DND-41 (cell line): ENCODE measurements at places on chromosomes 4 and X.
A peak's percentile ranks its signal among the peaks of the same experiment; 100 is the strongest.

DNA sequence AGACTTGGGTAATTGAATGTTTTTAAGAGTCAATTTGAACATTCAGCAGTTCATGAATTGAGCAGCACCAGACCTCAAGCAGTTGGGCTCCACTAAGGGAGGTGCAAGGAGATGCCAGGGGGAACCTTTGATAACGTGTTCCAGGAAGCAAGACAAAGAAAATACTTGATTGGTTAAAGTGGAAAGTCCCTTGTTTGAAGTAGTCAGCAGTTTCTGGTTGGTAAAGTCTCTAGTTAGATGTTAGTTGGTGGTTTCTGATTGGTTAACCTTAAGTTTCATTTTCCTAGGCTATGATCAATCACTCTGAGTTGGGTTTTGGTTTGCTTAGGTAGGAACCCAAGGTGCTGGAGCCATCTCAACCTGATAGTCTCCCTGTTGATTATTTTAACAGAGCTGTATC, 4.0 kb downstream of the HERC6 start:
- H3K36me3 ChIP-seq: no peaks in the 10 kb centered on the region; the same call in 1 of the 2 replicates
- H3K4me3 ChIP-seq: no peak overlapping the region
- DNase-seq: no peak
- H3K27ac ChIP-seq: no peak overlapping the region
- H3K27me3 ChIP-seq: peaks cover 7% of the 10 kb centered on the region

DNA sequence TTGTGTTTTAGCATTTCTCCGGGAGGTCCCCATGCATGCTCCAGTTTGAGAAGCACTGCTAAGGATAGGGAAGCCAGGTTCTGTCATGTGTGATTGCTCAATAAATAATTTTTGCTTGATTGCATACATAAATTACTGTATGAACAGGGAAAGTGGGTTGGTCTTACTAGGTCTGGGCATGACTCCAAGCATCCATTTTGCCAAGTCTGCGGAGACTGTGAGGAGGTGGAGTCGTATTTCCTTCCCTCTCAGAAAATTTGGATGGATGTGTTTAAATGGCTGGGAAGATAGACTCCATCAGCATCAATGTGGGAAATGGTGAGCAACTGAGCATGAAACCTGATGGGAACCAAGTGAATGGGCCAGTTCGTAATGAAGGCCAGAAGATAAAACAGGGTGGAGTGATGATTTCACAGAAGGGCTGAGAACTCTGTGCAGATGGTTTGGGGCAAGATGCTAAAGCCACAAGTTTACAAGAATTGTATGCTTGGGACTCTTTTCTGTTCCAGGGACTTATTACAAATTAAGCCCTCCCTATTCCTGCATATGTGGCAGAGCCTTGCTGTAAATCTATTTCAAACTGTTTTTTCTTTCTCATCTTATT, 84.1 kb downstream of the NHS start:
- no peaks in the 10 kb centered on the region for H3K27me3 ChIP-seq
- H3K4me3 ChIP-seq: no peak overlapping the region
- no peak overlapping the region for H3K27ac ChIP-seq
- DNase-seq: no peak

DNA sequence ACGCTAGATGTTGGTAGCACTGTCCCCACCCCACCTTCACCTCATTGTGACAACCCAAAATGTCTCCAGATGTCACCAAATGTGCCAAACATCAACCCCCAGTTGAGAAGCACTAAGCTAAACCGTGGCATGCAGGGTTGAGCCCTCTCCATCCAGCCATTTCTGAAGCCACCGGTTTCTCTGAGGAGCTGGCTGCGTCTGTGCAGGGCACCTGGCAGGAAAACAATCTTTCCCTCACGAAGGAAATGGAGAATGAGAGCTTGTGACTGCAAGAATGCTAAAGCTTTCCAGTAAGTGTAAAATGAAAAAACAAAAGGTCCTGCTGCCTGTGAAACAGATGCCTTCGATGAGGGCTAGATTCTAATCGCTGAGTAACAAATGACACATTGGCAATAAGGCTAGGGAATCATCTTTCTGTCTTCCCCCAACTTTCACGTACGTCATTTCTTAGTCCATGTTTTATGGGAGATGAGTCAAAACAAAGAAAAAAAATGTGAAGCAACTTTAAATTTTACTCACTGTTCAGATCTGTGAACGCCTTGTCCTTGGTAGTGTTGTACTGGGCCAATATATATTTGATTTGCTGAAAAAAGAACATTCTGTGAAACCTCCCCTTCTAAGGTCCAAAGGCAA, 59.9 kb downstream of the PROM1 start:
- H3K27me3 ChIP-seq: peaks cover 10% of the 10 kb centered on the region
- no peak overlapping the region for H3K4me3 ChIP-seq
- H3K36me3 ChIP-seq: no peaks in the 10 kb centered on the region
- no peak for DNase-seq
- H3K27ac ChIP-seq: no peak overlapping the region

GRCh38 chr4:81490403-81491160, 18.9 kb upstream of the RASGEF1B start:
- no peaks in the 10 kb centered on the region for H3K36me3 ChIP-seq
- H3K4me1 ChIP-seq: peaks cover 26% of the 10 kb centered on the region
- no peak for DNase-seq
- H3K4me3 ChIP-seq: no peak overlapping the region; the same call in 1 of the 2 replicates
- no peak overlapping the region for H3K27ac ChIP-seq

DNA sequence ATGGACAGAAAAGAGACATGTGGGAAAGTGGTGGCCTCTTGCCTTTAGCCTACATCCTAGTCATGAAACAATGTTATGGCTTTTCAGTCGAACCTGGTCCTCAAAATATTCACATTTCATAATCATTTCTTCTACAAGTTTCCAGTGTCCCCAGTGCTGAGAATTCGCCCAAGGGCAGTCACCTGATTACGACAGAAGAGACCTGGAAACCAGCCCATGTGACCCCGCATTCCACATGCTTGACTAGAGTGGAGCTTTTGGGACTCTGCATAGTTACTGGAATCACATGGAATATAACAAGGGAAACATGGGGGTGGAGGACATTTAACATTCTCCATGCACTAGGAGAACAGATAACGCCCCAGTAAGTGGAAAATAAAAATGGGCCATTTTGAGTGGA, 100.1 kb downstream of the PPARGC1A start:
- no peaks in the 10 kb centered on the region for H3K4me1 ChIP-seq
- H3K4me3 ChIP-seq: no peak overlapping the region
- DNase-seq: no peak
- H3K27me3 ChIP-seq: no peaks in the 10 kb centered on the region

- H3K27me3 ChIP-seq: no peaks in the 10 kb centered on the region
- no peak overlapping the region for H3K4me3 ChIP-seq
- no peaks in the 10 kb centered on the region for H3K36me3 ChIP-seq
- DNase-seq: no peak
- no peaks in the 10 kb centered on the region for H3K4me1 ChIP-seq
- no peak overlapping the region for H3K27ac ChIP-seq
Observed at GRCh38 chr4:150859453-150859852, 155.6 kb downstream of the LRBA start.

DNA sequence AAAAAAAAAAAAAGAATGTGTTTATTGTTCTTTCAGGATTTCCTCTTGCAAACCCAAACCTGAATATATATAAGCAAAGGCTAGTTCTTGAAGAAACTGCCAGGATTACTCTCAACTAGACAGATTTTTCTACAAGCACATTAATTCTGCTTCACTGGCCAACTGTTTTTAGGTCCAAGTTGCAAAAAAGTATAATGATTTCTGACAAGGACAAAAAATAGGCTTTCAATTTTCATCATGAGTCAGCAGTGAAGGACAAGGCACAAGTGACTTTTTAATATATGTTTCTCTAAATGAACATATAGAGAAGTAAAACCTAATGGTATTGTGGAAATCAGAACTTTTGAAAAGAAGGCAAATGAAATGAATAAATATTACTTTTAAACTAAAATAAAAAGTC, 73.7 kb downstream of the ELOVL6 start:
- H3K36me3 ChIP-seq: peaks cover 7% of the 10 kb centered on the region
- no peak overlapping the region for H3K4me3 ChIP-seq
- peaks cover 8% of the 10 kb centered on the region for H3K4me1 ChIP-seq
- DNase-seq: no peak
- H3K27me3 ChIP-seq: no peaks in the 10 kb centered on the region

- no peaks in the 10 kb centered on the region for H3K27me3 ChIP-seq
- H3K36me3 ChIP-seq: no peaks in the 10 kb centered on the region
- DNase-seq: no peak
Observed at GRCh38 chr4:89101256-89102161, 9.8 kb upstream of the TIGD2 start.

- no peaks in the 10 kb centered on the region for H3K36me3 ChIP-seq
- H3K4me1 ChIP-seq: no peaks in the 10 kb centered on the region
- H3K4me3 ChIP-seq: no peak overlapping the region
- DNase-seq: peak; percentile 25
- H3K27me3 ChIP-seq: no peaks in the 10 kb centered on the region
Observed at GRCh38 chrX:109600237-109600651, 24.7 kb downstream of the KCNE5 start.
